ENCODE measurements at places on chromosomes 1 and 21.

DNA sequence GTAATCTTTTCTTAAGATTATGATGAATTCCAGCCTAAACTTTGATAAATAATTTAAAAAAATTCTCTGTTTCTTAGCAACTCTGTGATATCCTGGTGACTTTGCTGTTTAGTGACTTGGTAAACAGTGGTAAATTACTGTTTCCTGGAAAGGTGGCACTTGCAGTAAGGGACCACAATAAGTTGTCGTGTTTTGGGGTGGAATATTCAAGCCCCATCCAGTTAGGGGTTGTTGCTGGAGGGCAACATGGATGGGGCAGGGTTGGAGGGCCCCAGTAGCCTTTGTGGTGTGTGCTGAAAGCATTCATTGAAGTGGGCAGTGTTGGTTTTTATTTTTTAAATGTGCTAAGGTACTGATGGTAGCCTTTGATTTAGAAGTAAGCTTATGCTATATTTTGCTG is 30.3 kb downstream of the PRDM2 start:
- no peak for DNase-seq

GRCh38 chr1:49213301-49213700 is 436.6 kb upstream of the BEND5 start:
- peak; percentile 71 for DNase-seq

DNA sequence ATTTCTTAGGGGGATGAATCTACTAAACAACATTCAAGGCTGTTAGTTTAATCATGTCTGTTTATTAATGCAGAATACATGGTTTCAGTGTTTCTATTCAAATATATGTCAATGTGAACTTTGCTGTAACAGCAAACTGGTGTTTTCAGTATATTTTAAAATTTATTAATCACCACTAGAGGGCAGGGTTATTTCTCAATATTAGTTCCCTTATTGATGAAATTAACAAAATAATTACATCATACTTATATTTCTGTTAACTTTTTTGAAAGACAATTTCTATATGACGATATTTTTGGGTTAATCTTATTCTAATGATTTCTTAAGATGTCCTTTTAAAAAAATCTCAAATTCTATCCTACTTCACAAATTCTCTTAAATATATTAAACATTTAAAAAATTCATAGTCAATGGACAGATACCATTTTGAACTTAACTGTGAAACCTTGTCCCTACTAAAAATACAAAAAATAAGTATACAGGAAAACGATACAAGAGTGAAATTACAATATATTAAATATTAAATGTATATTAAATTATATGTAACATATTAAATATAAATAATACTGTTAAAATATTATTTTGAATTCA is 1034.1 kb upstream of the PRMT6 start:
- peak; percentile 23 for DNase-seq

DNA sequence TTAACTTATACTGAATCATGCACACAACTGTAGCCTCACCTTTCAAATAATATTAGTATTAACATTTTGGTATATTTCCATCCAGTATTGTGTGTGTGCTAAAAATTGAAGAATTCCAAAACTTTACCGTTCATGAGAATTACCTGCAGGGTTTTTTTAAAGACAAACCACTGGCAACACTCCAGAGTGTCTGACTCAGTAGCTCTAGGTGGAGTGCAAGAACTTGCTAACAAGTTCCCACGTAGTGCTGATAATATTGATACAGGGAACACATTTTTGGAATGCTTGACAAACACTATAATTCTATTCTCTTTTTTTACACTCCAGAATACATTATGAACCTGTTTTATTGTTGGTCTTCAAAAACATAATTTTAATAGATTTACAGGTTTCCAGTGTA is 27.7 kb upstream of the SLC5A9 start:
- no peak for DNase-seq

DNA sequence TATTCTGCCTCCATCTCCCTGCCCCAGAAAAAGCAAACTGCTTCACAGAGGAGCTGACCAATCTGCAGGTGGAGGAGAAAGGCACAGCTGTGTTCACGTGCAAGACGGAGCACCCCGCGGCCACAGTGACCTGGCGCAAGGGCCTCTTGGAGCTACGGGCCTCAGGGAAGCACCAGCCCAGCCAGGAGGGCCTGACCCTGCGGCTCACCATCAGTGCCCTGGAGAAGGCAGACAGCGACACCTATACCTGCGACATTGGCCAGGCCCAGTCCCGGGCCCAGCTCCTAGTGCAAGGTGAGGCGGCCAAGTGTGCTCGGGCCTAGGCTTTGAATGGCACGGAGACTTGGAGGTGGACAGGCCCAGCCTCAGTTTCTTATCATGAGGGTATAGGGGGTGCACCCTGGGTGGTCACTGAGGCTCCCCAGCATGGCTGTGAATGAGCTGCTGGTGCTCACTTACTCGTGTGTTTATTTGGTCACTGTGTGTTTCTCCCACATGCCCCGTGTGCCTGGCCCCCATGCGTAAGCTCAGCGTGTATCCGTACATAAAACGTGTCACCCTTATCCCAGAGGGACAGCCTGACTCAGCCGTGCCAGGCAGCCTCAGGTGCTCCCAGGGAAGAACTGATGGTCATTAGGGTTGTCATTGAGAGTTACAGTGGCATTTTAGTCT is 75.8 kb downstream of the OBSCN start:
- no peak for DNase-seq

- DNase-seq, result peak; percentile 69
These were observed at the start of gene DNAJC6 for GRCh38 chr1:65309304-65310077. TSS of gene DNAJC6 (plus strand) at chr1:65309543. CDS start at chr1:65309746, 203 bp downstream.

- DNase-seq, result no peak
These were observed 37.9 kb upstream of the AHCTF1 start for GRCh38 chr1:246969621-246970020.

DNA sequence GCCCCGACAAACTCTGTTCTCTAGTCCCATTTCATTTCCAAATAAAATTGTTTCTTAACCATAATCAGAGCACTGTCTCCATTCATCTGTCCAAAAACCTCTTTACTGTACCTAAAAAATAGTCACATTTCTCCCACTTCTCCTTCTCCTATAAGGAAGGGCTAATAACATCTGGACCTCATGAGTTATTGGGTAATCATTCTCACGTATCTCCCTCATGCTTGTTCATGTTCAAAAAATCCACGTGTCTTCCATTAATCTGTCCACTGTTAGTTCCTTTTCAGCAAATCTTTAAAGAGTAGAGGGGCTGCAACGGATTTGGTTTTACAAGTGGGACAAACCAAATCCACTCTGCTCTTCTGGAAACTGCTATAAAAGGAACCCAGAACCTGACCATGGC is 1418.8 kb downstream of the MRPL39 start:
- DNase-seq, result no peak

- no peak for DNase-seq
These were observed 49.8 kb upstream of the RCC1 start for GRCh38 chr1:28456078-28456477.

GRCh38 chr1:230120289-230120920 is 53.4 kb downstream of the GALNT2 start:
- DNase-seq, result no peak

DNA sequence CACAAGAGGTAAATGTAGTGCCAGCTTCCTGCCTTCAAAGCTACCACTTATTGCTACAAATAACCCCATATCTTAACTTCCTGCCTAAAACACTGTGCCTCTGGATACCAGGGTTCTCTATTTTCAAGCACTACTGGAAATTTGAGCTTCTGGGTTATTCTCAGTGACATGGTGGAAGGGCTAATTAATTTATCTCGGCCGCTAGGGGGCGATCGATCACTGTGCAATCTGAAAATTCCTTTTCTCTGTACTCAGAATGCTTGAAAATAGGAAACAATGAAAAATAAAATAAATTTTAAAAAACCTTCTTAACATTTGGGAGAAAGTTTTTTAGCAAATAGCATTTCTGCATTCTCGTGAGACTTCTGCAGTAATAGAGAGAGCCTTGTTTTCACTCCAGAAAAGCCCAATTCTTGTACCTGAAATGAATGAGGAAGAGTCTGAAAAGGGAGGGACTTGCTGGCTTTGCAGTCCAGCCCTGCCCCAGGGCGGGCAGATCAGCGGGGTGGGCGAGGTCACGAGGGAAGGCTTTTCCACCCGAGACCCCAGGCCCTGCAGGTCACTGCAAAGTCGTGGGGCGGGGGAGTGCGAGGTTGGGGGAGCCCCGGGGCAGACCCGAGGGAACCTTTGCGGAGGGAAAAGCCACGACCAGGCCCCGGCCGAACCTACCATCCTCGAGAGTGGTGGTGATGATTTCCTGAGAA is 276.7 kb downstream of the PCP4 start:
- DNase-seq, result no peak

GRCh38 chr21:35840197-35840799 is 220.0 kb downstream of the SETD4 start:
- peak; percentile 76 for DNase-seq

- DNase-seq, result no peak
These were observed 17.2 kb downstream of the VCAM1 start for GRCh38 chr1:100736746-100737145.

DNA sequence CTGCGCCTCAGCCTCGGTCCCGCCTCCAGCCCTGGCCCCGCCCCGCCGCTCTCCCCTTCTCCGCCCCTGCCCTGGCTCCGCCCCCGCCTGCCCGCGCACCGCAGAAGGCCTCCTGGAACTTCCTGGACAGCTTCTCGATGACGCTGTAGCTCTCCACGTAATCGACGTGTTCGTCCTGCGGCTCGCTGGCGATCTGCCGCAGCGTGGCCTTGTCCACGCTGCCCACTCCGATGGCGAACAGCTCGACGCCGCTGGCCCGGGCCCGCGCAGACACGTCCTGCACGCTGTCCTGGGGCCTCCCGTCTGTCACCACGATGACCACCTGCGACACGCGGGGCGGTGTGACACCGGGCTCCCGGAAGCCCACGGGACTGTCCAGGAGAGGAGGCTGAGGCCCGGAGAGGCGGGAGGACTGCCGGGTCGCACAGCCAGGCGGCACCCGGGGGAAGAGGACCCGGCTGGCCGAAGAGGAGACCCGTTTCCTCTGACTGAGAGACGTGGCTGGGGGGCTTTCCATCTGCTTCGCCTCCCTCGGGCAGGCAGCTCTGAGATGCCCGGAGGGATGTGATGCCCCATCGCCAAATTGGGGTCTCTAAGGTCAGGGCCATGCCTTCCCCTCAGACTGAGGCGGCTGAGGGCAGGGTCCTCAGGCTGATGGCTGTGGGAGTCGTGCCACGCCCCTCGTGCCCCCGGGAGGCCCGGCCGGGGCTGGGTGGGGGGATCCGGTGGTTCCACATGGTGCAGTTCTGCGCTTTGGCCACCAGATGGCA is 4.6 kb downstream of the MATN1 start:
- peak; percentile 86 for DNase-seq

DNA sequence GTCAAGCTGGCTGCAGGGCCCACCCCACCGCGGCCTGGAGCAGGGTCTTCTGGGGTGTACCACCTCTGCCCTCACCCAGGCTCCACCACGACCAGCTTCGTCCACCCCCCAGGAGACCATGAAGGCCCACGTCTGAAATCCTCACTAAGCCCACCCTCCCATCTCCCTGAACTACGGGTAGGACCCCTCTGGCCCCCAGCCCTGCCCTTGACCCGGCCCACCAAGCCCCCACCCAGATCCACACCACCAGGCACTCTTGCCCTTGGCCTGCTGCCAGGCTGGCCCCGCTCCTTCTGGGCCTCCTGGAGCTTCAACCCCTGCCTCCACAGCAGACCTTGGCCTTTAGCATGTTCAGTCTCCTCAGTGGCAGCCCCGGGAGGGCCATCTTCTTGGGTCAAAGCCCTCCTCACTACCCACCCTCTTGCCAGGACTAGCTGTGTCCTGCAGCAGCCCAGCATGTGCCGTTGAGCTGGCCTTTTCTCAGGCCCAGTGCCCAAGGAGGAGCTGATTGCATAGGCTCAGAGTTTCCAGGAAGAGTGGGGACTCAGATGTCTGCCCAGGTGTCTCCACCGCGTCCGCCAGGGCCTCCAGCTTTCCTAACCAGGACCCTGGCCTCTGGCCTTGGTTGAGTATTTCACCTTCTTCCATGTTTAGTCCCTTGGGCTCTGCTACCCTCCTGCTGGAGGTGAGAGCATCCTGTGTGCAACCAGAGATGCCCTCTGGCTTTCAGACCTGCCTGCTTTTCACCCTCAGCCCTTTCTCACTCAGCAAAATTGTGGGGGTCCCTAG is 17.7 kb upstream of the SAMD11 start:
- DNase-seq, result no peak

GRCh38 chr1:57854436-57854835 is 430.6 kb upstream of the DAB1 start:
- DNase-seq, result no peak
